ENCODE measurements at places on chromosomes 7 and 10.

DNA sequence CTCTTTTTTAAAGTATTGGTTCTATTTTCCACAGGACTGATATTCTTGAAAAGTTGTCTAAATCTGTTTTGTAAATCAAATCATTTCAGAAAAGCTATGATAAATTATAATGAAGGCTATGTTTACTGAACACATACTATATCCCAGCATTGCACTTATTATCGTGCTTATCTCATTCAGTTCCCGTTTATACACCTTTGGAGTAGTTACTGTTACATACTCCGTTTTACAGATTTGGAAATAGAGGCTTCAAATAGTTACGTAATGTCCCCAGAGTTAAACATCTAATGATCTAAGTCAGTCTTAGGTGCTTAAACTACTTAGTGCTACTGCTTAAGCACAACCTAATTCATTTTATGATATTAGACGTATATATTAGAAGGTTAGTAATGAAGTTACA, 1.2 kb downstream of the NUP205 start:
- DNase-seq, result no peak

DNA sequence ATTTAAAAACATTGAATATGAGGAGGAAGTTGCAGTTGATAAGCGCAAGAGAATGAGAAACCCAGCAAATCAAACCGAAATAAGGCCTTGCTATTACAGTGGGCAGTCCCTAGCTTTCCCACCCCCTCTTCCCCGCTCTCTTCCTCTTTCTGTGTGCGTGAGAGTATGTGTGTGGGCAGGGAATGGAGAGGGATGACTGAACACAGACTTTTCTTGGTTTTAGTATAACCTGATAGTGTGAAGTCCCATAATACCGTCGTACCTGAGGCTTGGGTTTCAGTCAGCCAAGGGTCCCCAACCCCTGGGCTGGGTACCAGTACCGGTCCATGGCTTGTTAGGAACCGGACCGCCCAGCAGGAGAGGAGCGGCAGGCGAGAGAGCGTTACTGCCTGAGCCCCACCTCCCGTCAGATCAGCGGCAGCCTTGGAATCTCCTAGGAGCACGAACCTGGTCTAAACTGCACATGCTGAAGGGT, 255.3 kb downstream of the CELF2 start:
- no peak for DNase-seq

GRCh38 chr10:71434760-71435394, 38.2 kb downstream of the CDH23 start:
- DNase-seq, result no peak

DNA sequence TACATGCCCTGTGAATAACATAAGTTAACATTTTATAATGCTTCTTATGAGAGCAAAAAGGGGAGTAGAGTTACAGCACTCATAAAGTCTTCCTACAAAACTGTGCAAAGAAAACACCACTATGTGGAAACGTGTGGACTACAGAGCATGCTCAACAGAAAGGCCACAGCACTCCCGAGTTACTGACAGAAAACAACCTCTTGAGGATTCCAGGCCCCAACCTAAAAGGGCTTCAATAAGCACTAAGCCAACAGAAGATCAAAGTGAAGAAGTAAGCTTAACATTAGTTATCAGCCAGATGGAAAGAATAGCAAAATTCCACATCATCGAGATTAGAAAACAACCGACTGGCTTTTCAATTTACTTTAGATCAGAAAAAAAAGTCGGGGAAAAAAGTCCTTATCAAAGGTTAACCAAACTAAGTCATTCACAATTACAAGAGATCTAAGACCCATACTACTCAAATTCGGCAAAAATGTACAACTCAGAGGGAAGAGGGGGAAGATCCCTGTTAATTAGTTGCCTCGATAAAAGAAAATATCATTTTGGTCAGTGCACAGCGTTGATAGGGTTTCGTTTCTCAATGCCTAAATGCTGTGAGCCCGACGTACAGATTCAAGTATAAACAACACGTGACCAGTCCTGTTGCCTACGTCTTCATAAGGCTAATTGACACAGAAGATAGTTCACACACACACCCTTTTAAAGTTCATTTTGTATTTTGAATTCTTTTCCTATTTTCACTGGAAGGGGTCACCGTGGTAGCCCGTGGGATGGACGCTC, 1.4 kb downstream of the KBTBD2 start:
- peak; percentile 30 for DNase-seq

GRCh38 chr10:62594093-62594520, 210.4 kb upstream of the ADO start:
- DNase-seq, result peak; percentile 57

GRCh38 chr10:78691301-78692030, 377.3 kb upstream of the ZMIZ1 start:
- no peak for DNase-seq

- no peak for DNase-seq
These were observed 118.7 kb downstream of the ICA1 start for GRCh38 chr7:8143151-8143874.

- no peak for DNase-seq
These were observed 40.0 kb downstream of the ETV1 start for GRCh38 chr7:13949445-13949844.
